ENCODE measurements at places on chromosomes 1 and 21.
A peak's percentile ranks its signal among the peaks of the same experiment; 100 is the strongest.

GRCh38 chr1:205014783-205015182 is 28.2 kb upstream of the CNTN2 start:
- peak; percentile 59 for DNase-seq

- DNase-seq, result no peak
Observed at GRCh38 chr1:43868741-43869067, 64.9 kb upstream of the ARTN start.

DNA sequence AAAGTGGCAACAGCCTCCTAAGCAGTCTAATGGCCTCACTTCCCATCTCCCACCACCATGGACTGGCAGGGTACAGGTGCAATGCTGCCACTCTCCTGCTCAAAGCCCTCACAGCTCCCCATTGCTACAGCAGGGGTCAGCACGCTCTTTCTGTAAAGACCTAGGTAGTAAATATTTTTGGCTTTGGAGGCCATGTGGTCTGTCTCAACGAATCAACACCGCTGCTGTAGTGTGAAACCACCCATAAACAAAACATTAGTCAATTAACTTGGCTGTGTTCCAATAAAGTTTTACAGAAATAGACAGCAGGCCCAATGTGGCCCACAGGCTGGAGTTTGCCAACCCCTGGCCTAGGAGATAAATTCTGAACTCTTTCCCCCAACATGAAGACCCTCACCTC is 44.6 kb upstream of the TMEM125 start:
- DNase-seq, result no peak

- no peak for DNase-seq
Observed at GRCh38 chr1:30132602-30133286, 590.6 kb downstream of the MATN1 start.

DNA sequence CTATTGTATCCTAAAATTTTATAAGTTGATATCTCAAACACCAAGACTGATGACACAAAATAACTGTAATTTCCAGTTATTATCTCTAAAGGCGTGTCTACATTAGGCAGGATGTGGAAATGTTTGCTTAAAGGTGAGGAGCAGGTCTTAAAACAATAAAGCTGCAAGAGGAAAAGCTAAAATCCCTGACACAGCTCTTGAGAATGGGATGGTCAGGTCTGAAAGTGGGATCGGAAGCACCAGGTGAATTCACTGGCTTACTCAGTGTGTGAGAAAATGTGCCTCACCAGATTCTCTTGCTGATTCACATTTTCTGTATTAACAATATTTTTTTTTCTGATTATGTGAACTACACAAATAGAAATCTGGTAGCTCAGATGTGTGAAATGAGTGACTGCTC is 421.9 kb upstream of the ADAMTS5 start:
- no peak for DNase-seq

DNA sequence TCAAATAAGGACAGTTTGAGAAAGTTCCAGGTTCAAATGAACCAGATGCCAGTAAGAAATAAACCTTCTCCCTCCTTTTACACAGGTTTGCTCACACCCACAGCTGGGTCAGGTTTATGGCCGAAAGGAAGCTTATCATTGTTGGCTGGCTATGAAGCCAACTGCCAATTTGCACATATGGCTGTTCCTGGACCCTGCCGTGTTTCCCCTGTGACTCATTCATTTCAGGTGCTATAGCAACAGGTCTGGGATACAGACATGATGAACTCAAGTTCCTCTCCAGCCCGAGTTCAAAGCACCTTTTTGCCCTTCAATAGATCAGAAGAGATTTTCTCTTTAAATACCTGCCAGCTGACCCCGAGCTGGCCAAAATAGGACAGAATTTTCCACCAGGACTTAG is 134.4 kb upstream of the SMYD2 start:
- DNase-seq, result no peak

- DNase-seq, result no peak
Observed at GRCh38 chr1:160844447-160845232, 18.0 kb downstream of the CD244 start.

DNA sequence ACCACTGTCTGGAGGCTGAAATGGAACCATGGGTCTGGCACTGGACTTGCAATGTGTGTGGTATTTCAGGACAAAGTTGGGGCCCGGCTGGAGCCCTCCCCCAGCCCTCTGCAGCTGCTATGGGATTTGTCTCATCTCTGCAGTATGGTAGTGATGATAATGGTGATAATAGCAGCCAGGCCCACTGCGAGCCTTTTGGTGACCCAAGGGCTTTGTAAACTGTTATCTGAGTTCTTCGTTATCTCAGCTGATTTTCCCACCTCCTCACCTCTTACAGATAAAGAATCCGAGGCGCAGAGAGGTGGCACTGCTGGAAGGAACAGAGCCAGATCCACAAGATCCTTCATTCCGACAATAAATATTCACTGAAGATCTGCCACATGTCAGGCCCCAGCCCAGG is 11.7 kb upstream of the WNT4 start:
- no peak for DNase-seq

- DNase-seq, result no peak
Observed at GRCh38 chr1:214377485-214377884, 96.5 kb downstream of the SMYD2 start.

DNA sequence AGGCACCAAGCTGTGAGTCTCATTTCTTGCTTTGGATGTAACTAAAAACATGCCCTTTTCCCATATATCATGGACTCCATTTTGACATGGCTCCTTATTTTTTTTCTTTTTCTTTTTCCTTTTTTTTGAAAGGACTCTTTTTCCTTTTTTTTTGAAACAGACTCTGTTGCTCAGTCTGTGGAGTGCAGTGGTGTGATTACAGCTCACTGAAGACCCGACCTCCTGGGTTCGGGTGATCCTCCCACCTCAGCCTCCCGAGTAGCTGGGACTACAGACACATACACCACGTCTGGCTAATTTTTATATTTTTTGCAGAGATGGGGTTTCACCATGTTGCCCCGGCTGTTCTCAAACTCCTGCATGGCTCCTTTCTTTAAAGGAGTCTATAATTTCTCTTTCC is 10.4 kb upstream of the SYCP1 start:
- DNase-seq, result no peak

DNA sequence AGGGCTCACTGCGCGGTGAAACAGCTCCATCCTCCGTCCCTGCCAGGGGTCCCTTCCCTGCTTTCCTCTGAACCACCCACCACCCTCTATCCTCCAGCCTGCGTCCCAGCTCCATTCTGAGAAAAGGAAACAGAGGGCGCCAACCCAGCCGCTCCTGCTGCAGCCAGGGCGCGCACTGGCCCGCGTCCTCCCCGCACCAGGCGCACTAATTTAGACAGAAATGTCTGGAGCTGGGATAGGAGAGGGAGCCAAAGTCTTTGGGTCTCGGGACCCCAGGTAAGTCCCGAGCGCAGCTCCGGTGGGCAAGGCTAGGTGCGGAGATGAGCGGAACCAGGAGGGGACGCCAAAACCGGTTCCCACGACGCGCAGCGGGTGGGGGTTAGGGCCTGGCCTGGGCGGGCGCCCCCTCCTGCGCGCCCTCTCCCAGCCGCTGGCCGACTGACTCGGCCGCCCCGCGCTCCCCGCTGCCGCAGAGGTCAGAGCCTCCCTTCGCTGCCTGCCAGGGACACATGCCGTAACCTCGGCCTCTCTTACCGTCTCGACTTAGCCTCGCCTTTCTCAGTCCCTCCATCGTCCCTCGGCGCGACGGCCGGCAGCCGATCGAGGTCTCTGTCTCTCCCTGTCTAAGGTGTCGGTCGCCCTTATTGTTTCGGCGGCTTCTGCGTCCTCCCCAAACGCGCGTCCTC is 2.0 kb downstream of the CAMK2N1 start:
- DNase-seq, result no peak

DNA sequence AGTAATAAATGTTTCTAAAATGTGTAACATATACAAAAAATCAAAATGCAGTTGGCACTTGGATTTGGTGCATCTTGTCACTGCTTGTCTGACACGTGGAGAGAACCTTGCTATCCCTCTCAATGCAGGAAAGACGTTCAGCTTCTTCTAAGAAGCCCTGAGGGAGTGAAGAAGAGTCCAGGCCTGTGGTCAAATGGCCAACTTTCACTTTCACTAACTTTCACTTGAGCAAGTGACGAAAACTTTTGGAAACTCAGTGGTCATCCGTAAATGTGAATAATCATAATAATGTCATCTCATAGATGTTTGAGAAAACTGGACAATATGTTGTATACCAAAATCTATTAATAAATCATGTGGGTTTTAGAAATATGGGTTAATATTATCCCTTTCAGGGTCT is 61.9 kb downstream of the ERG start:
- DNase-seq, result no peak

GRCh38 chr1:56098946-56099345 is 480.4 kb downstream of the PLPP3 start:
- no peak for DNase-seq

All from posterior cingulate gyrus (tissue), 11 donors.